Progenitor cell of endocrine pancreas (in vitro differentiated cells): ENCODE measurements at places on chromosomes 2 and 18.
A peak's percentile ranks its signal among the peaks of the same experiment; 100 is the strongest.

DNA sequence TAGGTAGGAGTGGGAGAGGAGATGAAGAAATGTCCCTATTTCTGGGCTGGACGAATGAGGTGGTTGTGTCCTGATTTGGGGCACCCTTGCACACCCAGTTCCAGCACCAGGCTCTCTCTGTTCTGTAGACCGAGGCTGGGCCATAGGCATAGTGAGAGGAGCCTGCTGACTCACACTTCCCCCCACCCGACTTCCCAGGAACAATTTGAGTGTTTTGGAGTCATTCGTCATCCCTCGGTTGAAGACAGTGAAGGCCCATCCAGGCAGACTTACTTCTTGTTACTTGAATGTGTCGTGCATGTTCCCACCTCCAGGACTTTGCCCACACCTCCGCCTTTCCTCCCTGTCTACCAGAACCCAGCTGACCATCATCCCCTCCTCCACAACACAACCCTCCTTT, 179.1 kb downstream of the HAUS1 start:
- no peak for DNase-seq

DNA sequence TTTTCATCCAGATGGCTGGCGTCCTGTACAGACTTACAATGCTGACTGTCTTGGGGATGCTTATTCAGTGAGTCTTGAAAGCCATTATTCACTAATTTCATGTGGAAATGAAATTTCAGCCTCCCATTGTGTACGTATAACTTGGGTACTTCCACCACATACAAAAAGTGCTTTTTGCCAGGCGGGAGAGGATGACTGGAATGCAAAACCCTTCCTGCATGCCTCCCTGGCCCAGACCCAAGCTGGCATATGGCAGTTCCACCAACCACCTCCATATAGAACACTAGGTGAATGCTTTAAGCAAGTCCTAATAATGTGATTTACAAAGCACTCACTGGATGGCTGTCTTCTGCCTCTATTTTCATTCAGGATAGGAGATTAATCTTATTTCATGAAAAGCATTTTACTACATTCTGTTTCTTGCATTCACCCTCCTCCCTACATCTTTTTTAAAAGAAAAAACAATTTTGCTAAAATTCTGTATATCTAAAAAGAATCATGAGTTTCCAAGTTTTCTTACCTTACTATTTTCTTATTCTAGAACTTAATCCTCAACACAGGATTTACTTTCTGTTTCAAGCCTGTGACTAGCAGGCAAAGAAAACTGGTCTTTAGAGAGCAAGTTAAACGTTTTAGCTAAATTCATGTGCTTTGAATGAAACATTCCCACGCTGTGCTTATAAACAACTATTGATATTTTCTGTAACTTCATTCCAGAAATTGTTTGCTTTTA, 327.6 kb downstream of the NCKAP5 start:
- DNase-seq = no peak

DNA sequence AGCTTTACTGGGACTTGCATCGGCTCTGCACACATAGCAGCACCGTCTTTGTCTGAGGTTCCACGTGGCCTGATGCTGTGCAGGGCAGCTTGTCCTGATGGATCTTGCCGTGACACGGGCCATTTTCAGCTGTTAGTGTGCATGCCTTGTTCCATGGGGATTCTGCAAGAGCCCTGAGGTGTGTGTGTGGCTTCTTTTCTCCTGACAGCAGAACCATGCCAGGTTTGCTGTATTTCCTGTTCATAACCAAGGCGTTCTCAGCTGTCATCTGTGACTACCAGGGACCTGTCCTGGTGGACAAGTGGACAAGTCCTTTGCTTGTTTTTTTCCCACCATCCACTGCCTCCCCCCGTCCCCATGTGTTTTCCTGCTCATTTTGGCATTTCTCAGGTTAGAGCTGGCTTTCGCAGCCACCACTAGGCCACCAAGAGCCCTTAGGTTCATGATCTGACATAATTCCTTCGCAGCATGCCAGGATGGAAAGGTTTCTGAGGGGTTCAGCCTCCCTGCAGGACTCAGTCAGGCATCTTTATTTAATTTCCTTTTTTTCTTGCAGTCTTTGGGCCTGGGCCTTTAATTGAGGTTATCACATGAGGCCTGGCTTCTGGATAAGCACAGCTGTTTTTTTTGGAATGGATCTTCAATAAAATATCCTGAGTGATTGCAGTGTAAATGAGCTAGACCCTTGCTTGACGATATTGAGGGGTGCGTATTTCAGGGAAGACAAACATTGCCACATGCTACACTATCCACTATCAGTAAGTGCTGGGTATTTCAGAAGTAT, 139.4 kb downstream of the NCK2 start:
- DNase-seq = no peak

GRCh38 chr2:62662554-62662953, 43.0 kb upstream of the EHBP1 start:
- no peak for DNase-seq

DNA sequence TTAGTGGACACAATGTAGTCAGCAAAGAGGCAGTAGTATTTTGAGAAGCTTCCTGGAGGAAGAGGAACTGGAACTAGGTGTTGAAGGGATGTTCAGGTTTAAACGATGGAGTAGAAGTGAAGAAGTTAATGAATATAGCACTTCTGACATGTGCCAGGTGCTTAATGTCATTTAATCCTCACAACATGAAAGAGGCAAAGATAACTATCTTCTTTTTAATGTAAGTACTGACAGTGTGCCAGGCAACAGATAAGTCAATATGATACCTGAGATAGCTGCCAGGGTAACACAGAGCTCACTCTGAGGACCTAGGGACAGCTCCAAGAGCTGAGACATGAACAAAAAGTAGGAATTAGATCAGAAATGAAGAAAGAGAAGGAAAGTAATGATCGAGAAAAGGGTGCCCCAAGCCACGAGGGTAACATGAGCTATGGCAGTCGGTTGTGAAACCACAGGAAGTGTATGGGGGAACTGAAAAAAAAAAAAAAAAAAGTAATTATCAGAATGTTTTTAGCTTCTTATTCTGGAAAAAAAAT, 140.7 kb downstream of the RNF144A start:
- no peak for DNase-seq

GRCh38 chr2:64260093-64260803, 116.0 kb upstream of the PELI1 start:
- no peak for DNase-seq

GRCh38 chr2:173513107-173513727, 158.5 kb downstream of the CDCA7 start:
- no peak for DNase-seq

DNA sequence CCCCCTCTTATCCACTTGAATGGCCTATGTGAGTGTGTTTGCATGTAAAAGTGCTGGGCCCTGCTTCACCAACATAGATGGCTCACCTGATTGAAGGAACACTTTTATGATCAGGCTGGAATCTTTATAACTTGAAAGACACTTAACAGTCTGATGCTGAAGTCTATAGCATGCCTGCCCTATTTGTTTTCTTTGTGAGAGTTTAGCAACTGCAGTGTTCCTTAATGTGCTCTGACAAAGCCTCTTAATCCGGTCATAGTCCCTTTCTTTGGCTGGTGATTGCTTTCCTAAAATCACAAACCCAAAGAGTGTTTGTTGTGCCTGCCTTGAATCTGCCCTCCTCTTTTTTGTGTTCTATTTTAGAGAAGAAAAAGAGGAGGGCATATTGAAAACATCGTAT, 1382.8 kb upstream of the CELF4 start:
- DNase-seq = no peak

DNA sequence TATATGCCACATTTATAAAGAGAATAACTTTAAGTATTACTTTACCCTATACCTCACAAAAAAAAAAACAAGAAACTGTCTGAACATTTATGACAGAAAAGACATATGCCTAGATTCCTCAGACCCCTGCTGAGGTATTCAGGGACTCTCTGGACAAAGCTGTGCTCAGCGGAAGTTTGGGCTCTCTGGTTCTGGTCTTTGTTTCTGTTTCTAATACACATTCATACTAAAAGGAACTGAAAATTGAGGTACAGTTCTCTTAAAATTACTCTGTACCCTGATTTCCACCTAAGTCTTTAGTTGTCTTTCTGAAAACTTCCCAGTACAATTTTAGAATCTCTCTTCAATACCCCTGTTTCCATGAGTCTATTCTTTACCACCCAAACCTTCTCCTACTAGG, 160.3 kb downstream of the IKZF2 start:
- DNase-seq = no peak

- DNase-seq = no peak
These were observed 362.2 kb downstream of the RAD51AP2 start for GRCh38 chr2:17156086-17156485.

- no peak for DNase-seq
These were observed 19.9 kb upstream of the INHBB start for GRCh38 chr2:120326066-120326465.

DNA sequence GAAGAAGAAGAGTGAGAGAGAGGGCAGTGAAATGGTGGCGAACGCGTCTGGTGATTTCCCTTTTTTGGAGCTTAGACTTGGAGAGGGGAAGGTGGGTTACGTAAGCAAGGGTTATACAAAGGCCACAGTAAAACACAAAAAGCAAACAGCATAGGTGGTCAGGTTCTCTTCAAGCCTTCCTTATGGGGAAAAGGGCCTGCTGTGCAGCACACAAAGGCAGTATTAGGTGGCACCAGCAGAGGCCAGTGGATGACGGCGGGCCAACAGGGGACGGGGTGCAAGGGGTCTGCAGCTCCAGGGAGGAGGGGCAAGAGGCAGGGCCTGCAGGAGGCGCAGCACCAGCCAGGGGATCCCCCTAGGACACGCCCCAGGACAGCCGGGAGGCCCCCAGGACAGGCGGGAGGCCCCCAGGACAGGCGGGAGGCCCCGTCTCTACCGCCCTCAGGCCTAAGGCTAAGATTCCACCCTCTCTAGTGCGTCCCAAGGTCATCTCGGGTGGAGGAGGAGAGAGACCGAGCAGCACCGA, 32.6 kb upstream of the NPC1 start:
- DNase-seq = peak; percentile 36

DNA sequence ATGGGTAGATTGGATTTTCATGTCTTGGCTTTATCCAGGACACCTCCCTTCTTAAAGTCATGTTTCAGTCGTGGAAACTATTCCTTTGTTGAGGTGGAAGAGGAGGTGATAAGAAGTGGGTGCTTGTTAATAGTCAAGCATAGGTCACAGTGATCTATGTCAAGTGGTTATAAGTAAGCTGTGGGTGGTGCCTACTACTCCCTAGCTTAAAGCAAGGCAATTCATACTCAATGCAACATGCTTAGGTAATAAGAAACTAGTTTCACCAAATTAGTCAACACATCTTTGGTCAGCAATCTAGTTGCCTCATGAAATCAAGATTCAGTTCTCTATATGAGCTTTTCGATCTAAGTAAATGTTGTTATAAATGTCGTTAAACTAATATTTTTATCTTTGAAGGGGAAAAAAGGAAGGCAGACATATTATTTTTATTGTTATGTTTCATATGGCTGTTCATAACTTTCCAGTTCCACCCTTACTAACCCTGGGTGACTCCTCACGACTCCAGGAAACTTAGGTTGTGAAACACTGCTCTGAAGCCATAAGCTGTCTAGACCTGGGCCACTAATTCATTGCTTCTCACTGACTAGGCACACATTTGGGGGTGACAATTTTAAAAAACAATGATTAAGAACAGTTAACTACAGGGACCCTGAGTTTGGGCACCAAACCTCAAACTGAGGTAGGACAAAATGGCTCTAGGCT, 5.8 kb upstream of the ABCB11 start:
- no peak for DNase-seq

GRCh38 chr2:217790681-217791392, 212.0 kb downstream of the TNS1 start:
- DNase-seq = no peak

- no peak for DNase-seq
These were observed 354.6 kb upstream of the RAB12 start for GRCh38 chr18:8254654-8255053.

DNA sequence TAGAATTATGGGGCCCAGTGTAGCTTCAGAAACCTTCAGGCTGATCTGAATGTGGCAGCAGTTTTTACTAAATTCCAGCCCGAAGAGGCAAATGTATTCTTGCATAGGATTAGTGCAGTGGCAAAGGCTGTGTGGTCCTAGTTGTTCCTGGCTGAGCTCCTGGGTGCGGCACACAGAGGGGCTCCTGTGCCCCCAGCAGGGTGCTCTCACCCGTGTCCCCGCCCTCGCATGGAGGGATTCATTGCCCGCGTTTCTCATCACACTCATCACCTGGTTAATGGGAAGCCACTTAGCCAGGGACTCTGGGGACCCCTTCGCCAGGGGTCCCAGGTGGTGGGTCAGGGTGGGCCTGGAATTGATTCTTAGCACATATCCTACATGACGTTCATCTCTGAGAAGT, 3.9 kb downstream of the KCNG2 start:
- no peak for DNase-seq

- no peak for DNase-seq
These were observed 34.2 kb upstream of the PRLH start for GRCh38 chr2:237532160-237532559.

DNA sequence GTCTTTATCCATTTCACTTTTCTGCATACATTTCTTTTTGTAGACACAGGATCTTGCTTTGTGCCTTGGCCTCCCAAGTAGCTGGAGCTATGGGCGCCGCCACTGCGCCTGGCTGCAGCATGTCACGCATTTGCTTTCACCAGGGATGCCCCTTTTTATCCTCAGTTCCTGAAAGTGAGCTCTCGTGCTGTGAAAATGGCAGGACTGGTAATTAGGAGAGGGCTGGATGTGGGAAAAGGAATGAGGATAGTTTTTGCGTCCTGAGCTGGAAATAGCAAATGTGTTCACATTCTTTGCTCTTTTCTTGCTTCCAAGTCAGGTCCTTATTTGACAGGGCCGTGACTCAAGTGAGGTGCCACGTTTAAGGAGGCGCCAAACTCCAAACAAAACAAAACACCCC, 104.6 kb downstream of the LDLRAD4 start:
- no peak for DNase-seq

GRCh38 chr2:70943205-70943871, 7.6 kb downstream of the ATP6V1B1 start:
- no peak for DNase-seq

- no peak for DNase-seq
These were observed 158.0 kb downstream of the NEDD4L start for GRCh38 chr18:58201733-58202730.

DNA sequence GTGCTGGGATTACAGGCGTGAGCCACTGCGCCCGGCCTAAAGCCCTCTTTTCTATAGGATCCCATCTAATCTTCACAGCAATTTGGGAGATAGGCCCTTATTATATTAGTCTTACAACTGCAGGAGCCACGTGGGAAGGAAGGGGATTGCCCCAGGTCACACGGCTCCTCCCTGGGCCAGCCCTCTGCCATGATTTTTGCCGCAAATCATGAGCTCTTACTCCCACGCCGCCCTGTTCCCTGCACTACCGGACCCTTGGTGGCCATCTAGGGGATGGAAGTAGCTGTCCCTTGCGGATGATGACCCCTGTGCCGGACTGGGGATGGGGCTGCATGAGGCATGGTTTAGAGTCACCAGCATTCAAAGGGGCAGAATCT, 28.4 kb upstream of the PTMA start:
- no peak for DNase-seq
